Esophagus squamous epithelium (tissue), 5 donors: ENCODE measurements at places on chromosomes 12 and 14. TPM values are rescaled to one million over a fixed set of nuclear protein-coding genes. Genes with fewer than 3 reads are reported as not detected.

Gene LRP1-AS
- not detected for total RNA-seq

Gene PLXNC1
- total RNA-seq: 6.7 TPM

Gene RD3L
- not detected for total RNA-seq

Gene ADAMTS20
- not detected for total RNA-seq

Gene CISTR
- not detected for total RNA-seq

Gene CHGA
- total RNA-seq: 0.31 TPM

Gene CLEC4C
- total RNA-seq: not detected

Gene HVCN1
- 1.1 TPM for total RNA-seq
